Lower leg skin (tissue), 4 donors: ENCODE measurements at places on chromosomes 13 and 19. TPM values are rescaled to one million over a fixed set of nuclear protein-coding genes. Genes with fewer than 3 reads are reported as not detected.

Gene RGL3
- total RNA-seq: 2.2 TPM

Gene COL5A3
- total RNA-seq: 15.1 TPM

Gene SOHLH2
- total RNA-seq: not detected

Gene MCEMP1
- total RNA-seq: not detected

Gene CGB1
- total RNA-seq: 2.2 TPM

Gene DHRS12
- total RNA-seq: 10.9 TPM

Gene PCDH17
- total RNA-seq: 1.6 TPM

Gene ICAM5
- not detected for total RNA-seq

Gene KLK15
- total RNA-seq: not detected

Gene C1QTNF9
- not detected for total RNA-seq

DNA sequence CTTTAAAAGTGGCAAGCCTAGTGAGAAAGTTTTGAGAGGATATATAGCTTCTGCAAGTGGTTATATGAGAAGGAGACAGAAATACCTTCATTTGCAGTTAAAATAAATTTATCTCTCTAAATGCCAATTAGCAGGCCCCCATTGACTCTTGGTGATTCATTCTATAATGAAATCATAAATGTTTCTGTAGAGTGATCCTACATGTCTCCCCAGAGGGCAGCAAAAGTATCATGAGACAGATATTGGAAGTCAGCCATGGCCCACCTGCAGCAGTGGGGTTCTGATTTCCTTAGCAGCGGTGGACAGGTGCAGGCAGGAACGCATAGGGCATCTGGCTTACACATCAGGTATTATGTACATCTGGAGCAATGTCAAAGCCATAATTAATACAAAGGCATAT is 385.4 kb upstream of the SLC10A2 start:
- no peak for DNase-seq

GRCh38 chr19:18294467-18294864 is 13.0 kb upstream of the JUND start:
- DNase-seq: peak; percentile 92

GRCh38 chr13:31794452-31794851 is 55.1 kb downstream of the RXFP2 start:
- DNase-seq: no peak

GRCh38 chr19:49570138-49570856 is 10.1 kb downstream of the NOSIP start:
- DNase-seq: no peak

DNA sequence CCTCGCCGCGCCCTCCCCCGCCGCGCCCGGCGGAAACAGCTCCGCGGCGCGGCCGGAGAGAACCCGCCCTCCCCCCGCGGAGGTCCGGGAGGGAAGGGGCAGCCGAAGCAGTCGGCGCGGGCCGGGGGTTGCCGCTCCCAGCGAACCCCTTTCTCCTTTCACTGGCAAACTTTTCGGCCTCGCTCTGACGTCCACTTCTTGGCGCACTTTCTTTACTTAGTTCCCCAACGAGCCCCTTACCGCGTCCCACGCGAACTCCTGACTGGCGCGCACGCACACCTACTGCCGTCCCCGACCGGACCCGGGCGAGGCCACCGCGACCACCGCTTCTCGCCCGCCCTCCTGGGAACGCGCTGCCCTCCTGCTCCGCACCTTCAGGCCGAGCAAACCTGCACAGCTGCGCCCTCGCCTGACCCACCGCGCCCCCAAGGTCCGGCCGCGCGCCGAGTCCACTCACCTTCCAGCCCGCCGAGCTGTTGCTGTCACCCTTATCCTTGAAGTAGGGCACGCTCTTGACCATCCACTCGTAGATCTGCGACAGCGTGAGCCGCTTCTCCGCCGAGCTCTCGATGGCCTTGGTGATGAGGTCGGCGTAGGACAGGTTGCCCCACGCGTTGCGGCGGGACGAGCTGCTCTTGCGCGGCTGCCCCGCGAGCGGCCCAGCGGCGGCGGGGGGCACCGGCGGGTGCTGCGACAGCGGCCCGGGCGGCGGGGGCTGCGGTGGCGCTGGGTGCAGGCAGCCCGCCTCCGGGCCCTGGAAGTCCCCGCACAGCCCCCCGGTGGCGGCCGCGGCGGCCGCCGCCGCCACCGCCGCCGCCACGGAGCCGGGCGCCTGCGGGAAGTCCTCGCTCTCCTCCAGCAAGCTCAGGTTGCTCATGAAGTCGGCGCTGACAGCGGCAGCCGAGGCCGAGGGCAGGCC is 1.1 kb downstream of the FOXO1 start:
- DNase-seq: no peak

DNA sequence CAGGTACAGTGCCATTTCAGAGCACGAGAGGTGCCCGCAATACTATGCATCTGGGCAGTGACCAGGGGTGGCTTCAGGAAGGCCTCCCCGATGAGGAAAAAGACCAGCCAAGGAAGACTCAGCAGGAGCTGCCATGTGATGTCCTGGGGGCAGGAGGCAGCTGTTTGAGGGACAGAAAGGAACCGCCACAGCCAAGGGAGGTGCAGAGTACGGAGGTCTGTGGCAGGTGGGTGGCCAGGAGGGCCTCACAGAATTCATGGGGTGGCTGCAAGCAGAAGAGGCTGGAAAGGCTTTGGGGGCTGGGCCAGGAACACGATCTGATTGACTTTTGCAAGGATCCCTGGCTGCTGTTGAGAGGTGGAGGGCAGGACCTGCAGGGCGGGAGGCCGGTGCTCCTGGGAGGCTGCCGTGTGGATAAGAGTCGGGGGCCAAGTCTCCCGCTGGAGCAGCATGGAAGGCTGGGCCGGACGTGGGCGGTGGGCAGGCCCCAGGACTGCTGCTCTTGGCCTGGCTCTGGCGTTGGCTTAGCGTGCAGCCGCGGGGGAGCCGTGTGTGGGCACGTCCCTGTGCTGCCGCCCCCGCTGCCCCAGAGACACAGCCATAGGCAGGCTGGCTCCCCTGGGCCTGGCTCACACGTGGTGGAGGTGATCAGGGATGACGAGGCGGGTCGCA is 29.1 kb downstream of the CEBPA start:
- DNase-seq: no peak

DNA sequence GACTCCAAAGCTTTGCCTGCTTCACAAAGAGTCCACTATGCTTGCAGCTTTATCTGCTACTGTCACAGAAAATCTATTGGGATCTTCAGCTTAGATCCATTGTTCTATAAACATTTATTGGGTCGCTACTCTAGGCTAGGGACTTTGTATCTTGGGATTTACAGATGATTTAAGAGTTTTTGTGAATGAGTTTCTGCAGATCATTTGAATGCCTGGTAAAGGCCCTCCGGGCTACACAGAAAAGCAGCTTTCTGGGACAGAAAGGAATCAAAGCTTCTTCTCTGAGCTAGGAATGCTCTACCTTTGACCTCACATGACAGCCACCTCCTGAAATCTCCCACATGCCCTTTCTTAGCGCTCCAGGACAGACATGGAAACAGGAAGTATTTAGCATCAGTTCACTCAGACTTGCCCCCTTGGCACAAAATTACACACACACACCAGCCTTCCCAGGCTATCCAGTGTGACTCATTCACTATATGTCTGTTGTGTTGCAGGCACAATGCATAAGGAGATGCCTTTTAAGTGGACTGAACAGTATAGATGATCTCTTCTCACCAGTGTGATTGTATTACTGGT is 492.4 kb downstream of the DACH1 start:
- no peak for DNase-seq

DNA sequence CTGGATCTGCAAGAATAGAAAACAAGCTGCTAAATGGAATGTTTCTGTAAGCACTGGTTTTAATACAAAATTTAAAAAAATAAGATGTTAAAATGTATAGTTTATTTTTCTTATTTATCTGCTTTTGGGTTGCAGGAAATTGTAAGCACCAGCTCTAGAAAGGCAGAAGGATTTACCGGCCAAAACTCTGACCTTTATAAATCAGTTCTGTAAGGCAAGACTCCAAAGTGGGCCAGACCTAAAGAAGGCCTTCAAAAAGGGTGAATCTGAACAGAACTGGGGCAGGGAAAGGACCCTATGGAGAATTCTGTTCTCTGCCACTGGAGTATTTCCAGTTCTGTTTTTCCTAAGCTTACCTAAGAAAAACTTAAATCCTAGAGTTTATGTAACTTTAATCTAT is 19.3 kb downstream of the ZNF100 start:
- DNase-seq: no peak

GRCh38 chr13:72983085-72983768 is 75.6 kb upstream of the KLF5 start:
- DNase-seq: no peak

DNA sequence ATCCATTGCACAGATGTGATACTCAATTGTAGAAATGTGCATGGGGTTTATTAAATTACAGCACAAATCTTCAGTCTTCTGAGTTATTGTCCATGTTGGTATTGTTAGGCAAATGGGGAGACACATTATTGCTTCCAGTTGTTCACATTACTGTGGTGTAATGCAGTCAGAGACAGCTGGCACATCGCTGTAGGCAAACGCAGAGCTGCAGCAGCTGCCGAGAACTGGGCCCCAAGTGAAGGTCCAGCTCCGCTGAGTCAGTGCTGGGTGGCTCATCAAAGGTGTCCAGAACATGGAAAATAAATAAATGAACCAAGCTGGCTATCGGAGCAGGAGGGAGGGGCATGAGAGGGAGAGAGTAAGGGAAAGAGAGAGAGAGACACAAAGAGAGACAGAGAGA is 299.1 kb upstream of the OBI1 start:
- no peak for DNase-seq

- DNase-seq: no peak
These were observed 257 bp downstream of the KCTD12 start for GRCh38 chr13:76886005-76886291.

DNA sequence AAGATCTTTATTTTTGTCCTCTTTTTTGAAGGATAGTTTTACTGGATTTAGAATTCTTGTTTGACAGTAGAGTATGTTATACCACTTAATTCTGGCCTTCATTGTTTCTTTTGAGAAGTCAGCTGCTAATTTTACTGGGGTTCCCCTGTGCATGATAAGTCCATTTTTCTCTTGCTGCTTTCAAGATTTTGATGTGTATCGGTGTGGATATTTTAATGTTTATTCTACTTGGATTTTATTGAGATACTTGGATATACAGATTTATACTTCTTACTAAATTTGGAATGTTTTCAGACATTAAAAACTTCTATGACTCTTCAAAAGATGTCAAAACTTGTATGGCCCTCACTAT is 86.9 kb downstream of the URI1 start:
- DNase-seq: no peak

DNA sequence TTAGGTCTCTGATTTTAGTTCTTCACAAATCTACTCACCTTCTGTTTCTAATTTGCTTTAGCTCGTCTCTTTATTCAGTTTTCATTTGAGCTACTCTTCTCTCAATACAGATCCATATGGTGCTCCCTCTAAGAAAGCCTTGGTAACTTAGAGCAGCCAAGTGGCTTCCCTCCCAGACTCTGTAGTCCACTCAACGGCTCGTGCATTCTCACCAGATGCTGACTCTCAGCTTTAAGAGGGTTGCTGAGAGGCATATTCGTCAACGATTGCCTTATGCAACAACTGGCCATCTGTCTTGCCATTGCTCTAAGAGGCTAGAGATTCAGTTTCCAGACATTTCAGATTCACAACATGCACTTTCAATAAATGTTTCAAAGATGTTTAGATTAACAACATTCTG is 785.8 kb upstream of the SLC10A2 start:
- DNase-seq: no peak

- DNase-seq: no peak
These were observed 23.3 kb upstream of the GGACT start for GRCh38 chr13:100611678-100612492.

- DNase-seq: no peak
These were observed 83.1 kb downstream of the ZNF557 start for GRCh38 chr19:7152568-7152967.

DNA sequence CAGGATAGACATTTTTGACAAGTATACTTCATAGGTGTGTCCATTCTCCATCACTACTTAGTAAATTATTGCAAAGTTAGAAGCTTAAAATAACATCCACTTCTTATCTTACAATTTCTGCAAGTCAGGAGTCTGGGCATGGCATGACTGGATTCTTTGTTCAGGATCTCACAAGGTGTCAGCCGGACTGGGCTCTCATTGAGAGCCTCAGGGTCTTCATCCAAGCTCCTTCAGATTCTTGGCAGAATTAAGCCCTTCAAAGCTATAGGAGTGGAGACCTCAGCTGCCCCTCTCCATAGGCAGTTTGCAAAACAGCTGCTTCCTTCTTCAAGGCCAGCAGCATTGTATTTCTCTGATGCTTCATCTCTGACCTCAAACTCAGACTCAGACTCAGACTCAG is 9.1 kb upstream of the SIN3B start:
- DNase-seq: no peak
